ENCODE measurements at places on chromosomes 12 and 14.

GRCh38 chr14:93655078-93655750 is 133.1 kb downstream of the PRIMA1 start:
- no peak for DNase-seq

DNA sequence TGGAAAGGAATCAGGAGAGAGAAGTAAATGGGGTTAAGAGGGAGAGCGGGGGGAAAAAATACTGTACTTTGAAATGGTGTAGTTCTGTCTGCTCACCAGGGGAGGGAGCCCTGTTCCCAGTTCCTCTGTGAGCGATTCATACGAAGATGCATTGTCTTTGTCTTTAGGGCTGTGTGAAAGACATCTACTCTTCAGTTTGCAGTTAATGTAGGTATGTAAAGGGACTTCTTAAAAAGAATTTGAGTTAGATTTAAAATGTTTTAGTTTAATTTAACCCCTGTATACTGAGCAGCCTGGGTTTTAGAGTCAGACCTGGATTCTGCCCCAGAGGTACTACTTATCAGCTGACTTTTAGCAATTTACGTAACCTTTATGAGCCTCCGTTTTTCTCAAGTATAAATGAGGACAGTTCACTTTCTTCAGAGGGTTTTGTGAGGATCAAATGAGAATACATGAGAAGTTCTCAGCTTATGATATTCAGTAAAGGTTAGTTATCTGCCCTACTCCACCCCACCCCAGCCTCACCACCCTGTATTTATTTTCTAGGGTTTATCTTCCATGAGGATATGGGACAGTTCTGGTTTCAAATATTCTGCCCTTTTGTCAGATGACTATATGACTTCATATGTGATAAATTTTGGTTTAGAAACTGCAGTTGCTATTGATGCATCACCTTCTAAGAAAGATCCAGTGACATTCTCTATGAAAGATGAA is 82.5 kb upstream of the EVL start:
- DNase-seq, result no peak

- DNase-seq, result no peak
Observed at GRCh38 chr14:65846196-65846868, 433.8 kb downstream of the FUT8 start.

- DNase-seq, result no peak
Observed at GRCh38 chr12:34097213-34097612, 74.9 kb downstream of the ALG10 start.

DNA sequence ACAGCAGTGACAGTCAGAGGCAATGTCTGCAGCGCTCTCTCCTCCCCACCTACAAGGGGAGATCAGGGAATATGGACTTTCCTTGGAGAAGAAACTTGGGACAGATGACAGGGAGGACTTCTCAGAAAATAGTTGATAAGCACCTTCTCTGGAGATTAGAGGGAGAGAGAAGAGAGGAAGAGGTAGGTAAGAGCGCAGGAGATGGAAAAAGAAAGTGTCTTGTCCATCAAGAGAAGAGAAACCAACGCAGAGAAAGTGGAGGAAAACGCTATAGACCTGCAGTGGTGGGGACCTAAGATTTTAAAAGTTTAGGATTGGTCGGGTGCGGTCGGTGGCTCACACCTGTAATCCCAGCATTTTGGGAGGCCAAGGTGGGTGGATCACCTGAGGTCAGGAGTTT is 15.5 kb upstream of the SMUG1 start:
- no peak for DNase-seq

GRCh38 chr14:95462491-95462890 is 54.0 kb downstream of the SYNE3 start:
- no peak for DNase-seq

DNA sequence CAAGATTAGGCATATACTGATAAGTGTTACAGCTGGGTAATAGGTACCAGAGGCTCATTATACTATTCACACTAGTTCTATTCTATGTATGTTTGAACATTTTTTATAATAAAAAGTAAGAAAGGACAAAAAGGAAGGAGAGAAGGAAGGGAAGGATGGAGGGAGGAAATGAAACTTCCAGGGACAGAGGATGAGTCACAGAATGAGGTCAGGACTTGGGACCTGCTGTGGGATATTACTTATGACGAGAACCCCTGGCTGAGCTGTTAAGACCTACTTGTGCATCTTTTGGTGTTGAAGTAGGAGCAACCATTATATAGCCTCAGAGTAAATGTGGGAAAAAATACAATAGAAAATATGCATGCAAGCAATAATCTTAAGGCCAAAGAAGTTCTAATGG is 16.7 kb upstream of the TMEM260 start:
- DNase-seq, result no peak

- no peak for DNase-seq
Observed at GRCh38 chr12:54045401-54045800, 8.2 kb upstream of the HOXC4 start.

Measured in suprapubic skin (tissue), 4 donors.